SK-N-MC (cell line): ENCODE measurements at places on chromosomes 3 and 15.

DNA sequence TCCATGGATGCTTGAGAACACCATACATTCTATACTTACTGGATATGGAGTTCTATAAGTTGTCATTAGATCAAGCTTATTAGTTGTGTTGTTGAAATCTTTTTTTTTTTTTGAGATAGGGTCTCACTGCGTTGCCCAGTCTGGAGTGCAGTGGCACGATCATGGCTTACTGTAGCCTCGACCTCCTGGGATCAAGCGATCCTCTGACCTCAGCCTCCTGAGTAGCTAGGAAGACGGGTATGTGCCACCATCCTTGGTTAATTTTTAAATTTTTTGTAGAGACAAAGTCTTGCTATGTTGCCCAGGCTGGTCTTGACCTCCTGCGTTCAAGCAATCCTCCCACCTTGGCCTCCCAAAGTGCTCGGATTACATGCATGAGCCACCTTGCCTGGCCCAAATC, 12.5 kb upstream of the NCBP2 start:
- no peak for DNase-seq

GRCh38 chr3:142944342-142944741, 19.1 kb downstream of the PAQR9 start:
- DNase-seq, result no peak

- DNase-seq, result no peak
Observed at GRCh38 chr3:98977520-98977919, 76.0 kb upstream of the DCBLD2 start.

DNA sequence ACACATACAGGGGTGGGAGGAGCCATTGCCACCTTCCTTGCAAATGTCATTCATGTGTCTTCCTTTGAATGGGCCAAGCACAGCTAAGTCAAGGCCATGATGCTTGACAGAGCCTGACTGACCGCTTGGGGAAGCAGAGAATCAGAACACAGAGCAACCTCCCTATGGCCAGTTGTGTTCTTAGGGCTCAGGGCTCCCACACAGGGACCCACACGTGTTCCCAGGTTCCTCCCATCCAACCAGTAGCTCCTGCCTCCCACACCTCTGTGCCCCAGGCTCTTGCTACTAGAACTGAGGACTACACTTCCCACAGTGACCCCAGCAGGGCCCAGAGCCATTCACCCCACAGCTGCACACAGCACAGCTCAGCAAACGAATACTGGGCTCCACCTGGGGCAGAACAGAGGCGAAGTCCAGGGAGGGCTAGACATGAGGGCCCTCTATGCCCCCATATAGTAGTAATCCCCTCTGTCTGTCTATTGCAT, 42.9 kb downstream of the KLF15 start:
- DNase-seq, result no peak

GRCh38 chr3:108183971-108184370, 38.3 kb downstream of the IFT57 start:
- no peak for DNase-seq
